ENCODE measurements at places on chromosomes 2 and 18.

DNA sequence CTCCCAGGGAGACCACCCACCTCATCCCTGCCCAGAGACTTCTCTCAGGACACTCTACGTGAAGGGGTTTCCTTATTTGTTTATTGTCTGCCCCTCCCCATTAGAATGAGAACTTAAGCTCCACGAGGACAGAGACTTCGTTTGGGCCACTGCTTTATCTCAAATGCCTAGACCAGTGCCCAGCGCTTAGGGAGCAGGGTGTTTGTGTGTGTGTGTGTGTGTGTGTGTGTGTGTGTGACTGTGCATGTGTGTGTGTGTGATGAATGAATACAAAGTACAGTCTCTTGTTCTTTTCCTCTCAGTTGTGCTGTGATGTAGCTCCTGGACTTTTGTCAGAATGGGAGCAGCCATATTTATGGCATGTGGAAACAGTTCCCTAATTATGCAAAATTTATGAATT, 34.4 kb upstream of the CABYR start:
- no peak for DNase-seq

DNA sequence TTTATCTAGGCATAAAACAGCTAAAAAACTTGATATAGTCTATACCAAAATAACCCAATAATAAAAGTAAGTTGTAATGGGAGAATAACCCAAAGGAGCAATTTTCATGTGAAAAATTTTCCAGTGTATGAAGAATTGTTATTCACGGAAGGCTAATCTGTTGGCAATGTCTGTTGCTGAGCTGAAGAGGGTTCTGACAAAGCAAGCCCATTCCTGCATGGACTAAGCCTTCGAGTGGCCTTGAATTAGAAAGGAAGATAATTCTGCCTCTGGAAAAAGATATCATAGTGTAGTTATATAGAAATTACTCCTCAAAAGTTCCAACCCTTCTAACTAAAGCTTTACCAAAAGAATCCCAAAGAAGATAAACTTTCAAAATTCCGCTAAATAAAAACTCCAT, 101.5 kb downstream of the MAP2 start:
- DNase-seq: no peak

DNA sequence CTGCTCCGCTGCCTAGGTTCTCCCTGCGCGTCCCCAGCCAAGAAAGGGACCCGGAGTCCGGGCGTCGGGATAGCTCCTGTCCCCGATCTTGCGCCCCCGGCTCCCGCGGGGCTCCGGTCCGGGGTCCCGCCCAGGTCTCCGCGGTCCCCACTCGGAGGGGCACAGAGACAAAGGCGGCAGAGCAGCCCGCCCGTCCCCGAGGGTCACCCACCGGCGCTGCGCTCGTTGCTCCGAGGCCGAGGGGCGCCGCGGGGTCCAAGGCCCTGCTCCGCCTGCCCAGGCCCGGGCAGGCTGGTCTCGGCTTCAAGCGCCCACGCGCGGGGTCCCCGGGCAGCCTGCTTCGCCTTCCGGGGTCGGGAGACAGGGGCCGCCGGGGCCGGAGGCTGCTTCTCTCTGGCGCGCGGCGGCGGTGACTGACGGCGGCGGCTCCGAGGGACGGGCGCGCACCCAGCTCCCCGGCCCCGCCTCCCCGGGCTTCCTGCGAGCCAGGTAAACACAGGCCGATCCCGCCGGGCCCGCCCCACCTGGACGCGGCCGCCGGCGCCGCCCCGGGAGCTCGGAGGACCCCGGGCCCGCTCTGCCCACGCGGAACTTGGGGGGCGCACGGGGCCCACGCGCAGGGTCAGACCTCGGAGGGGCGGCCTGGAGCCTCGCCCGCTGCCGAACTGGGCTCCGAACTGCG, at the start of gene MBP:
Gene MBP (minus strand): TSS at position 415 of the 682 bp plus-strand sequence. CDS start 27,522 bp downstream, outside the sequence.
- peak; percentile 56 for DNase-seq

GRCh38 chr18:33210575-33211189, 229.8 kb downstream of the CCDC178 start:
- peak; percentile 47 for DNase-seq

GRCh38 chr18:34153711-34154110, 71.0 kb downstream of the NOL4 start:
- DNase-seq: peak; percentile 19

DNA sequence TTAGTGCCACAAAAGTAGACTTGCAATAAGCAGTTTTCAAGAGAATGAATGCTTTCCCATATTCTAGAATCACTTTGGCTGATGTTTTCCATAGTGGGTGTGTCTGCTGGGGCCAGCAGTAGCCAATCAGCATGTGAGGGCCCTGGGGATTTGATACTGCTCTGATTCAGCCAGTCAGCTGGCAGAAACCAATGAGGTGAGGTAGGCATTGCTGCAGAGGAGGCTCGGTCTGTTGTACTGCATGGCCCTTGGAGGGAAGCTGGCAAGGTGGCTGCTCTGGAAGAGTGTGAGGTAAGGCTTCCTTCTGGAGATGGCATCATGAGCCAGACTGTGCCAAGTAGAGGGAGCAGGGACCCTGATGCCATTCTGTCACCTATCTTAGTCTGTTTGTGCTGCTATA, 22.7 kb downstream of the TMEM87B start:
- no peak for DNase-seq

DNA sequence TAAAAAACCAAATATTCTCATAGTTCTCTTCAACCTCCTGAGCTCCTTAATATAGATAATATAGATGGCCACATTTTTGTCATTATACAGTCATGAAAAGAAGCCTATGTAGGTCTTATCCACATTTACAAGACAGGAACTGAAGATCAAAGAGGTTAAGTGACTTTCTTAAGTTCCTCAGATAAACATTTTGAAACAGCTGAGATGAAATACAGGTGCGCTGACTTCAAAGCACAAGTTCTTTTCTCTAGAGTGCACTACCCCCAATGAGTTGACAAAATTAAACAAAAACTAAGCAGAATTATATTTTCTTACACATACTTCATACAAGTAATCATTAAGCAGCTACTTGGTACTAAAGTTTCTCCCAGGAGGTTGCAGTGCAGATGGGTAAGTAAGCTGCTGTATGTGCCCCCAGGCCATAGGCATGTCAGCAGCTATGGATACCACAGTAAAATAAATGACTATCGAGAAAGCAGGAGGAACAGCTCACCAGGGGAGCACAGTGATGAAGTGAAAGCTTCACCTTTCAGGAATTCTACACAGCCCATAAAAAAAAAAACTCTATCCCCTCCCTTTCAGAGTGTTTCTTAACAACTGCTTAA, 199.8 kb downstream of the DPP10 start:
- DNase-seq: no peak

GRCh38 chr18:9092665-9093064, 9.8 kb upstream of the NDUFV2 start:
- DNase-seq: no peak

GRCh38 chr18:63970809-63971205, 926 bp downstream of the SERPINB8 start:
- DNase-seq: peak; percentile 58

DNA sequence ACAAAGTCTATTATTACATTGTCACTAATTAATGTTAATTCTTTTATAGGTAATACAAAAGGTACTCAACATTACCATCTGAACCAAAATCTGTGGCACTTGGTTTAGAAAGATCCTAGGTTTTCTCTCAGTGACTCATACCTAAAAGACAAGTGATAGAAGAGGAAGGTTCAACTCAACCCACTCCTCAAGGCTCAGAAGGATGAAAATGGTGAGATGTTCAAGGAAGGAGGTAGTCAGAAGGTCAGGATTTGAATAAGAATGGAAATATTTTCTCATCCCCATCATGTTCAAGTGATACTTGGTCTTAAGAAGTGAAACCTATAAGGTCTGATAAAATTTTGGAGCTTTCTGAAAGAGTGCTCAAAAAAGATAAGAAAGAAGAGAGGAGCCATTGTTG, 86.4 kb upstream of the FBXO11 start:
- DNase-seq: no peak

DNA sequence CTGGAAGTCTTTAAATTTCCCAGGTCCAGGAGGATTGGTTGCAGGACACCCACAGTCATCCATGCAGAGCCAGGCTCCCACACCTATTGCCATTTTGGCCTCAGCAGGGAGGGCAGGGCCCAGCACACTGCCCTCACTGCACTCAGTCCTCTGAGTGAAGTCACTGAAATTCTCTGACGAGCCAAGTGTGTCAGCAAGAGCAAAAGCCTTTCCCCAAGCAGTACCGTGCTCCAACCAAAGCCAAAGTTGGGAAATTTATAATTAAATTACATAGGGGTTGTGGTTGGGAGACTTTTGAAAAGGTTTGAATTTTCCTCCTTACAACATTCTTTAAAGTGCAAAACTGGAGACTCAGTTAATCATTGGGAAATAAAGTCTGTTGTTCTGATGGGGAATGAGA, 98.5 kb upstream of the CD226 start:
- DNase-seq: no peak

DNA sequence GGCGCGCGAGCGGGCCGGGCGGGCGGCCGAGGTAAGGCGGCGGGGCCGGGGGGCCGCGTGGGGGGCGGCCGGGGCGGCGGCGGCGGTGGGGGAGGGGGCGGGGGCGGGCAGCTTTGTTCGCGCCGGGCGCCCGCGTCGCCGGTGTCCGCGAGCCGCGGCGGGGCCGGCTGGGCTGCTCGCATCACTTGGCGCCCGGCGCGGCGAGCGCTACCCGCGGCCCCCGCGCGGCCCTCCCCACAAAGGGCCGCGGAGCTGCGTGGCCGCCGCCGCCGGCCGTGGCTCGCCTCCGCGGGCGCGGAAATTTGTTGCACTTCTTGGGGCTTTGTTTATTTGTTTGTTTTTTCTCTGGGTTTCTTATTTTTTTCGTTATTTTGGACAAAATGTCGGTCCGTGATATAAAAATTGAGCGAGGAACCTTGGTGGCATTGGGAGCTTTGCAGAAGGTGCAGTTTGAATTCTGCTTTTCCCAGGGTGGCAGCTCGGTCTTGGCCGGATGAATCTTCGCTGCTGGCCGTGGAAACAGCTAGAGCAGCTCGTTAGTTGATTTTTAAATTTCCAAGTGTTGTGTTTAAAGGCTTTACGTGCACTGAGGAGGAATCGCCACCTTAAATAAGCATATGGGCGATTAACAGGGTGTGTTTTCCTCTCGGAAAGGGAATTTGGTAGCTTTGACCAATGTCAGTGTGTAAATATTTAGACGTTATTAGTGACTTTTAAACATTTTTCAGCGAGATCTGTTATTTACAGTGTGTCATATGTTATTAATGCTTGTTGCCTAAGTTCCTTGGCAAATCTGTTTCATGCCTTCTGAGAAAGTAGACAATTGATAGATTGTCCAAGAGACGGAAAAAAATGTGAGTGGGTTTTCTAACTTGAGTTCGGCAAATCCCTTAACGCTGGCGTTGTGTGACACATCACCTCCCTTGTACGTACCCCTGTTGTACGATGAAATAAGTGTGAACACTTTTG, 822 bp downstream of the UBE2E3 start:
- DNase-seq: peak; percentile 67

GRCh38 chr18:7721532-7721931, 154.4 kb downstream of the PTPRM start:
- DNase-seq: no peak

DNA sequence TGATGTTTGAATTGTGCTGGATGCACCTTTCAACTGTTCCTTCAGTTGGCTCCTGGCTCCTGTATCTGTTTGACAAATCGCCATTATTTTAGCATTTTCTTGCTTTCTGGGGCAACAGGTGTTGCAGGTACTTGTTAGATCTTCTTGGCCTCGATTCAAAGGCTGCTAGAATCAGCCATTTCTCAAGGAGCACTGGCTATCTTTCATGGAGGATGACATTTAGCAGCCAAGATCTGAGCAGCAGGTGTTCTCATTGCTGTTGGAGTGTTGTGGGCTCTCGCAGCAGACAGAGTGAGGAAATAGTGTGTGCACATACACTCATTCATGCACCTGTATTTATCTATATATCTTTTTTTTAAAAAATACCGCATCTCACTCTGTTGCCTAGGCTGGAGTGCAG, 52.2 kb downstream of the INPP5D start:
- no peak for DNase-seq

- no peak for DNase-seq
Measured at GRCh38 chr2:105290981-105291660, 38.4 kb downstream of the TGFBRAP1 start.

DNA sequence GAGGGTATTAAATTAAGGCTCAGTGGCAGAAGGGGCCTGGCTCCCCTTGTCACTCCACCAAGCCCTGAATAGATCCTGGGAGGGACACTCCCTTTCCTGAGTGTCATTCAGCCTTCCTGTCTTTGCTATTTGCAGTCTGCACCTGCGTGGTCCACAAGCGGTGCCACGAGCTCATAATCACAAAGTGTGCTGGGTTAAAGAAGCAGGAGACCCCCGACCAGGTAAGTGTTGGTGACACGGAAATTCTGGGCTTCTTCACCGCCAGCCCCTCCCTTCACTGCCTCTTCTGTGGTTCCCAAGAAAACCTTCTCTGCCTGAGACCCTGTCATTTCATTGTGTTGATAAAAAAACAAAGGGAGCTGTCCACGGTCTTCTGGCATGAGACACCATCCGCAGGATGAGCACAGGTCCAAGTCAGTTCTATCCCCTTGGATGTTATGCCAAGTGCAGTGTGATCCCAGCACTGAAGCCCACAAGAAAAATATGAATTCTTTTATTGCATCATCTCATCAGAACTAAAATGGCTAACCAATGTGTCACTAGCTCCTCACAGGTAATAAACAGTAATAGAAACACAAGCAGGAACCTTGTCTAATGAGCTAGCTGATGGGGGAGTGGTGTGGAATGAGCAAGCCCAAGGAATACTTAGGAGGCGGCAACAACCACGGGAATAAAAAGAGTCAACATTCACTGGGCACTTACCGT, 316.9 kb upstream of the EPAS1 start:
- no peak for DNase-seq

DNA sequence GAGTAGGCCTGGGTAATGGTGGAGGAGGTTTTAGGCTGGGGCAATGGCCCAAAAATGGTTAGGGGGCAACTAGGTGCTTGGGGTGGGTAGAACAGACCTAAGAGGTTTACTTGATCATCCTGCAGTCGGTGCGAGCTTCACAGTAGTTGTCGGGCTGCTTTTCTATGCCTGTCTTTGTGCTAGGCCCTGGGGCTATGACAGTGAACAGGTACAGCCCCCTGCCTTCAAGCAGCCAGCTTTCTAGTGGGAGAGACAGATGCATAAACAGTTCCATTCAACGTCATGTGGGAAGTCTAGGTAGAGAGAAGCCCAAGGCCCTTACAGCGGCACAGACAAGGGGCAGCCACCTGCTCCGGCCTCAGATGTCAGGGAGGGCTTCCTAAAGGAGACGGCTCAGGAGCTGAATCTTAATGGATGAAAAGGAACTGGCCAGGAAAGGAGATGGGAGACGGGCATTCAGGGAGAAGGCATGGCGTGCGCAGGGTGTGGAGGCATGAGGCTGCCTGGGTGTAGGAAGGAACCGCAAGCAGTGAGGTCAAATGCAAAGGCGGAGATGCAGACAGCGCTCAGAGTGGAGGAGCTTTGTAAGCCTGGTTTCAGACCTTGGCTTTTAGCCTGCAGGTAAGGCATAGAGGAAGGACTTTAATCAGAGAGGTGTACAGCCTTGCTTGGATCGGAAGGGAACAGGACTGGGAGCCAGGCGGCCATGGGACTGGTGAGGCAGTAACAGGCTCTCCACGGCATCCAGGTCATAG, 6.0 kb downstream of the CTIF start:
- no peak for DNase-seq

DNA sequence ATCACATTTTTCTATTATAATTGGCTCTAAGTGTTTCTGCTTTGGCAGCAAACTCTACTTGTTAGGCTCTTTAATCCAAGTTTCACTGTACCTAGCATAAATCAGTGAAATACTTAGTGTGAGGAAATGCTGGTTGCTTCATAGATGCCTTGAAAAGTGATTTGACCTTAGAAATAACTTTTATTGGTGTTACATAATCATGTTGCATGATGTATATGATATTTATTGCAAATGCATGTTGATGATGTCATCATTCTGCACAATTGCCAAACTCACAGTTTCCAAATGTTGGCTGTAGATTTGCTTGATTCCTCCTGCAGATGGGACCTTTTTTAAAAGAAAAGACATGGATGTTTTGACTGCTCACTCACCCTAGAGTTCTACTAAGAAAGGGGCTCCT, 137.6 kb upstream of the BCL2L11 start:
- no peak for DNase-seq

Measured in D341Med (cell line).